ENCODE measurements at places on chromosomes 6 and 20. TPM values are rescaled to one million over a fixed set of nuclear protein-coding genes. Genes with fewer than 3 reads are reported as not detected.

Gene GLYATL3
- not detected for total RNA-seq

Gene PRICKLE4
- 3.8 TPM for total RNA-seq

Gene LINC00237
- not detected for total RNA-seq

- no peak for DNase-seq
Observed at GRCh38 chr20:49490689-49491088, 8.2 kb upstream of the KCNB1 start.

- peak; percentile 45 for DNase-seq
Observed at GRCh38 chr6:33192105-33192646, at the start of gene COL11A2. Gene COL11A2, minus strand, starts transcription at chr6:33192467. Its CDS starts 227 bp downstream, at chr6:33192240.

GRCh38 chr20:2750491-2751251 is 49.8 kb downstream of the CPXM1 start:
- peak; percentile 45 for DNase-seq

- no peak for DNase-seq
Observed at GRCh38 chr20:12531626-12532025, 477.1 kb upstream of the SPTLC3 start.

DNA sequence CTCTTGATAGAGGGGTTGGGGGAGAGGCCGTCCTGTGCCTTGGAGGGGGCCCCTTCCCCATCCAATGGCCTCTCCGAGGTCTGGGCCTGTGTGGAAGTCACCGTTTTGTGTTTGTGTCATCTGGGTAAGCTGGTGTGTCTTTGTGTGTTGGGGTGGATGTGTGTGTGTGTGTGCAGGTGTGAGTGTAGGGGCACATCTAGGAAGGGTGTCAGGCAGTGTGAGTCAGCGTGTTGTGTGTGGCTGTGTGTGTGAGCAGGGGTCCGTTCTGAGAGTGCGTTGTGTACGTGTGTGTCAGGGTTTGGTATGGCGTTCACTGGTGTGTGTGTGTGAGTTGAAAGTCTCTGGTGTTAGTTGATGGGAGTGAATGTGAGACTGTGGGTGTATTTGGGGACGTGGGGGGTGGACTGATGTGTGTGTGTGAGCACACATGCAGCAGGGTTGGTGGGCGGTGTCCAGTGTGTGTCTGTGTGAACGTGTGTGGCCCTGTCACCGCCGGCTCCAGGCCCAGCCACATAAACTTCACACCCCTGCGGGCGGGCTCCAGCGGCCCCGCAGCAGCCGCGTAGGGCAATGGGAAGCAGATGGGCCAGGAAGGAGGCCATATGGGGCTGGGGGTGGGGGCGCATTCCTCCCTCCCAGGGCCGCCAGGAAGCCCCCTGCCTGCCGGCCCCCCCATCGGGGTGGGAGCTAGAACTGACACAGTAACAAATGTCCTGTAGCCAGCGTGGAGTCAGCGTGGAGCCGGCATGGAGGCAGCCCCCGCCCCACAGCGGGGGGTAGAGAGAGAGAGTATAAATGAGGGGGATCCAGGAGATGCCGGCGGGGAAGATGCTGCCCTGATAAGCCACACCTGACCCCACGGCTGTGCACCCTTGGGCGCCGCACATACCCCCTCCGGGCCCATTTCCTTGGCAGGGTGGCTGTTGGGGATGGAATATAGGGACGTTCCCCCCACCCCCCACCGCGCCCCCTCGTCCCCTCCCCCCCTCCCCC is 32.1 kb downstream of the SNAI1 start:
- DNase-seq, result no peak

DNA sequence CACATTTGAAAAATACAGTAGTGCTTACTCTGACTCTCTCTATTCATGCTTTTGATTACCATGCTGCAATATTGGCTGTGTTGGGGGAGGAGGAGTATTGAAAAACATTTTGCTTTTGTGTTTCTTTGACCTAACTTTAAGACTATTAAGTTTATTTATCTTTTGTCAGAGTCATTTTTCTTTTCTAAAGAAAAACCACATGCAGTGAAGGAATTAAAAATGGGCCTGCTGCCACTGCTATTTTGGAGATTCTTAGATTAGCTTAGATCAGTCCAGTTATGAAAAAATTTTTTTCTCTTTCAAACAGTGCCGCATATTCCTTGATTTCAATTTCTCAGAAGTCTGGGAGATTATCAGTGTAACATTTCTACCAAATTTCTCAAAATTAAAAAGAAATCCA is 36.1 kb downstream of the BCKDHB start:
- DNase-seq, result no peak

DNA sequence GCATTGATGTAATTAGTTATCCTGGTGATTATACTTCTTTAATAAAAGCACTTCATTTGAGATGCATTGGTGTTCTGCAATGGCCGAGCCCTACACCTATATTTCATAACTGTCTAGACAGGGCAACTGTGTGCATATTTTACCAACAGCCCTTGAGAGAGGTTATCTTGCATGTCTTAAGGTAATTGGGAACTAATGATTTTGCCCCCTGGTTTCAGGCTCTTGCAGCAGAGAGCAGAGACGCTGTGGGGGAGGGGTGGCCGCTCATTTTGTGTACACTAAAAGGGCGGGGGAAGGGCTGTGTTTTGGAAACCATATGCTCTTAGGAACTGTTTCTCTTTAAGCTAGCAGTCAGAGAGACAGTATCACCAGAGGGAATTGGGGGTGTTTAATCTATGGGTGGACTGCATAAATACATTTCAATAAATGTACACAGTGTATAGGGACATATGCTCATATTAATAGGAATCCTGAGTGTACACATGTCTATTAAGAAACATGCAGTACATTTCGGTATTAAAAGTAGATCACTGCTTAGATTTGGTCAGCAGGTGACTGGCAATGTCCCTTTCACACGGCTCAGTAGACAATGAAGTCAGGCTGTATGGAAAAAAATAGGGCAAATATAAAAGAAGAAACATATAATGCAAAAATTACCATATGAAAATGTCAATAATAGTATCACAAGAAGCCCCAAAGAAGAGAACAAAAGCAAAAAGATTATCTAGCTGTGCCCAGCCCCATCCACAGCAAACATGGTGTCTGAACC is 402.9 kb upstream of the CITED2 start:
- no peak for DNase-seq

- DNase-seq, result no peak
Observed at GRCh38 chr6:118724211-118724610, 72.8 kb upstream of the CEP85L start.

GRCh38 chr6:1363729-1364572 is 25.4 kb upstream of the FOXF2 start:
- DNase-seq, result peak; percentile 61

DNA sequence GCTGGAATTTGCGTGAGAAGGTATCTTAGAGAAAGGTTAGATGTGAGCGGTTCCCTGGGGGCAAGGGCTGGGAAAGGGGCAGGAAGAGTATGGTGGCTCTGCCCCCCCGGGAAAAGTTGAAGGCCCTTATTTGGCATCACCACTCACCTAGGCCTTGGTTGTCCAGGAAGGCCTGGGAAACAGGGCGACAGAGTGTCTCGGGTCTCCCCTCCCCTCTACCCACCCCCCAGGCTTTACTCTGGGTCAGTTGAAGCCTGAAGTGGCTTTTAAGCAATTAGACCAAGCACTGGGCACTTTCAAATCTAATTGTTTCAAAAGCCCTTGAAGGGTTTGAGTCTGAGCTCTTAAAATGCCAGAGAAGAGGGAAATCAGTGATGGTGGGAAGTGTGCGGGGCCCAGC is 30.2 kb upstream of the FOXP4 start:
- no peak for DNase-seq

GRCh38 chr20:62066983-62067433 is 1.3 kb upstream of the TAF4 start:
- no peak for DNase-seq
